Right forelimb (tissue), 1 donor: ENCODE measurements at places on chromosomes 5 and 9.

- no peak for DNase-seq
These were observed 240.0 kb upstream of the ADAMTSL1 start for GRCh38 chr9:18233776-18234445.

DNA sequence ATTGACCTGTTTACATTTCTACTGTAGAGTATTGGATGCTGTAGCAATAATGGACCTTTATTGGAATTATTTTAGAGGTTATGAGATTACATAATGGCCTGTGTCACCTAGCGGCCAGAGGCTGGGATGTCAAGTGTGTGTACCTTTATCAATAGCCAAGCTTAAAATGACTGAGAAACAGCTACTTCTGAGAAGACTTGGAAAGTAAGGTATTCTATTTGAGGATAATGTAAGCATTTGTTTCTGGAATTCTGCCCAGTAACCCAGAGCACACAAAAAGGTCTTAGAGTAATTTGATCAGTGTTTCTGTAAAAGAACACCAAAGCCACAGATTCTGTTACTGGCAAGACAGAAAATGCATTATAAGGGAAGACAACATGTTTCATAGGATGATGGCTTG is 116.8 kb downstream of the MACIR start:
- no peak for DNase-seq

- no peak for DNase-seq
These were observed 177.0 kb upstream of the PTGER4 start for GRCh38 chr5:40502736-40503135.

DNA sequence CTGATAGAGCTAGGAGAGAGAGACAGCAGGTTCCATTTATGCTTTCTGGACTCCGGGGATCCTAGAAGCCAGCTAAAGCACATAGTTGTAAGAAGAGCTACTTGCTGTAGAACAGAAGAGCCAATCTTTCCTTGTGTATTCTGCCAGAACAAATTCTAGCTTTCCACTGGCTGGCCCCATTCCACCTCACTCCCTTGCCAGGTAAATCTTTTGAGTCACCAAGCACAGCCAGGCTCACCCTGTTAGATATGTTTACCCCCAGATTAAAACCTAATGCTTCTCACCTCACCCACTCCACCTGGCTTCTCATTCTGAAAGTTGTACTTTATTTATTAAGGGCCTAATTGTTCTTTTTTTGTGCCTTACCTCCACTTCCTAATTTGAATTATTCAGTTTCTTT is 48.9 kb upstream of the CHD1 start:
- DNase-seq, result peak; percentile 49

DNA sequence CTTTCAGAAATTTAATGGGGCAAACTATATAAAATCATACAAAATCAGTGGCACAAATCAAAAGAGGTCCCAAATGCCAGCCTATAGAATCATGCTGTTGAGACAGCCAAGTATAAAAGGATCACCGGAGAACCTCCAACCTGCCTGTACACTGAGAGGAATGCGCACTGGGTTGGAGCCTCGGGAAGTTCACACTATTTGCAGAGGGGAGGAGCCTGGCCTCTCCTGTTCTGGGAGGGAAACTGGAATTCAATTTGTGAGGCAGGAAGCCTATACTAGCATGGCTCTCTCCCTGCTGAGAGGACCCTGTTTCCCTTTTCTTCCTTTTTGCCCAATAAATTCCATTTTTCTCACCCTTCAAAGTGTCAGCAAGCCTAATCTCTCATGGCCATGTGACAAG is 406.0 kb downstream of the HINT1 start:
- no peak for DNase-seq

DNA sequence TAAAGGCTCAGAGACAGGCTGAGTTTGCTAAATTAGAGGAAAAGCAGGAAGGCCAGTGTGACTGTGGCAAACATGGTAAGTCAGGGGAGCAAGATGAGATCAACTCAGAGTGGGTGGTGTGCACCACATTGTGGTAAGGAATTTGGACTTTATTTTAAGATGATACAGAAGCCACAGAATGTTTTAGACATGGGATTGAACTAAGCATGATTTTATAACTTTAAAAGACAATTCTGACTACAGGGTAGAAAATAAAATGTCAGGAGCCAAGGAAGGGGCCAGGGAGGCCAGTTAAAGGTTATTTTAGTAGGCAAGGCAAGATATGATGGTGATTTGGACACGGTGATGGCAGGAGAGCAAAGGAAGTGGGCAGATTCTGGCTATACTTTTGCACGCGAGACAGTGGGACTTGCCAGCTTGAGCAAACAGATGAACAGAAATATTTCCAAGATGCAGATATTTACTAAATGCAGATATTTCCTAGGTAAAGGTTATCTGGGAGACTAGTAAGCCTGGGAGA is 53.9 kb downstream of the TSSK1B start:
- no peak for DNase-seq

GRCh38 chr9:114316605-114317230 is 6.2 kb upstream of the ORM1 start:
- DNase-seq, result peak; percentile 36

DNA sequence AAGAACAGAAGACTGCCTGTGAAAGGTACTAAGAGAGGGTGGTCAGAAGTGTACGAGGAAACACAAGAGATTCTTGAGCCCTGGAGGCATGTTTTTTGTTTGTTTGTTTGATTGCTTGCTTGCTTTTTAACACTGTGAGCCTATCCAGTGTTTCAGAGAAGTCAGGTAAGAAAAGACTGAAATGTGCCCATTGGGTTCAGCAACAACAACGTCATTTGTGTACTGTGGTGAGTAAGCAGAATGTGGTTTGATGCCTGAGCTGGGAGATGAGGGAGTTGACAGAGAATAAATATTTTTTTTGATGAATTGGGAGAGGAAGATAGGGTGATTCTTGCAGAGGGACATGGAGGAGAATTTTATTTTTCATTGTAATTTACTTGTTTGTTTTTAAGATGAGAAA is 73.1 kb downstream of the RPS23 start:
- no peak for DNase-seq

- no peak for DNase-seq
These were observed 2.5 kb downstream of the TBC1D9B start for GRCh38 chr5:179905161-179905560.

- no peak for DNase-seq
These were observed 60.6 kb upstream of the EMB start for GRCh38 chr5:50501491-50502228.

DNA sequence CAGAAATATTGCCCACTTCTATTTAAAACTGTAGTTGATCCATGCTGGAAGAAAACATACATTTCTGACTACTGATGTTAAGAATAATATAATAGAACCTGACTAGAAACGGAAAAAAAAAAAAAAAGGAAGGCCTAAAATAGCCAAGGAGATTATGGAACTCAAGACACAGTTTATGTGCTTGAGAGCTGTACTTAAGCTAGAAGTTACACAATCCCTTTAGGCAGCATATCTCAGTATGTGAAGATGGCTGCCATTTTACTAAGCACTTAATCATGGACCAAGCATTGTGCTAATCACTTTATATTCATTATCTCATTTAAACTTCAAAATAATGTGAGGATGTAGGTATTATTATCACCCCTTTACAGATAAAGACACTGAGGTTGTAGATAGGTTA is 73.0 kb upstream of the NR4A3 start:
- DNase-seq, result no peak

DNA sequence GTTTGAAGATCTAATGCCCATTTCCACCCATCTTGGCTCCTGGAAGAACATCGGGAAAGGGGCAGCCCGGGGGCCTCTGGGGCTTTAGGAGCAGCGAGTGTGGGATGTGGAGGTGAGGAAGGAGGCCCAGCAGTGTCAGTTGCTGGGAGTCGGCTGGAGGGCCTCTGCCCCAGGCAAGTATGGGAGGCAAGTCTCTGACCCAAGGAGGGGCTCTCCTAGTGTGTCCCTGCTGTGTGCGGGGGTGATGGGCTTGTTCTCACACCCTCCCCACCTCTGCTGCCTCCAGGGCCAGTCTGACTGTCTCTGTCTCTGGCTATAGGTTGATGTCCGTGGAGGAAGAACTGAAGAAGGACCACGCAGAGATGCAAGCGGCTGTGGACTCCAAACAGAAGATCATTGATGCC is 129.7 kb downstream of the DAB2IP start:
- DNase-seq, result no peak

GRCh38 chr9:95129476-95130291 is 187.8 kb downstream of the FANCC start:
- DNase-seq, result no peak

GRCh38 chr5:65874241-65874640 is 52.1 kb upstream of the ERBIN start:
- no peak for DNase-seq

DNA sequence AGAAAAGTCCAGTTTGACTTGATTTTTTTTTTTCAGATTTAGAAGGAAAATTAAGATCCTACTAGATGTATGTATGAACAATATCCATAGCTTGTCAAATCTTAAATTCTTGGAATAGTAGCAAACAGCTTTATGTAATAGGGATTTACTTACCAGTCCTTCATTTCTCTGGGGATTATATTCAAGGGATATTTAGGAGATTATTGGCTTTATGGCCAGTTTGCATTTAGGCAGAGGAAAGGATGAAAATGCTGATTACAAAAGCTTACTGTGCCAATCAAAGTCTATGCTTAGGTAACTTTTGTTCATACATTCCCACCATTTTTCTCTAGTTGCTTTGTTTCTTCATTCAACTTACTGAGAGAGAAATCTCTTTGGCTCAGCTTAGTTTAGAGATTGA is 47.9 kb downstream of the MAST4 start:
- DNase-seq, result no peak

- no peak for DNase-seq
These were observed 11.7 kb upstream of the CFAP157 start for GRCh38 chr9:127694890-127695720.

GRCh38 chr9:13279284-13280141 is at the start of gene MPDZ:
TSS of gene MPDZ (minus strand) at chr9:13279692. CDS start at chr9:13250315, 29,377 bp downstream.
- peak; percentile 91 for DNase-seq

DNA sequence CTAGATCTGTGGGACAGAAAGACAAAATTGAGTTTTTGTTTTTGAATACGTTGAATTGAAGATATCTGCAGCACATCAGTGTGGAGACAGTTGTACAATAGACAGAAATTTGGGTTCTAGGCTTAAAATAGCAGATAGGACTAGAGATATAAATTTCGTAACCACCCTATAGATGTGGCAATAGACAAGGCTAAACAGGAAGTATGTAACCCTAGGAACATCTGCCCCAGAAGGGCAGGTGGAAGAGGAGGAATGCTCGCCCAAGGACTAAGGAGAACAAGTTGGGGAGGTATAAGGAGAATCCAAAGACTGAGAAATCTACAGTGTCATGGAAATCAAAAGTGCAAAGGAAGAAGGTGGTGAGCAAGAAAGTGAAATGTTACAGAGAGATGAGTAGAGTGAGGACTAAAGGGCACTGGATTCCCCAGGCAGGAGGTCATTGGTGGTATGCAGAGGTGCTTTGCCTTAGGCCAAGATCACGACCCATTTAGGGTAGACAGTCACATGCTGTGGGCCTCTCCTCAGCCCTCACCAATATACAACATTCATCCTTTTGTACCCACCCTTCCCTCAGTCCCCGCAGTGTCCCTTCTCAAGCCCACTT is 109.1 kb upstream of the ELL2 start:
- DNase-seq, result no peak
